Caco-2 (cell line): ENCODE measurements at places on chromosomes 12 and 14.

- DNase-seq, result no peak
Observed at GRCh38 chr14:23877111-23877510, 76.5 kb upstream of the DHRS4 start.

DNA sequence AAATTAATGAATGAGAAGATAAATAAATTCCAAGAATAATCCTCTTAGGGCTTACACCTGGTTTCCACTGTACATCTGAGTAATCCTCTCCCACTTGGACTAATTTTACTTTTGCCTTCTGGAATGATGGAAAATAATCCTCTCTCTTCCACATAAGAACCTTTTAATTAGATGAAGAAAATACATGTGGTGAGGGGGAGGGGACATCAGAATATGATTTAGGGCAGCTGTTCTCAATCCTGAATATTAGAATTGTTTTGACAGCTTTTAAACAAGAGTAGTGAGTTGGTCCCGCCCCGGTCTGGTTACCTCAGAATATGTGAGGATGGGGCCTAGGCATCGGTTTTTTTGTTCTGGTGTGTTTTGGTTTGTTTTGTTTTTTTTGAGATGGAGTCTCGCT is 51.5 kb downstream of the HECTD4 start:
- no peak for DNase-seq

- no peak for DNase-seq
Observed at GRCh38 chr14:22524115-22524783, 64.8 kb downstream of the DAD1 start.

GRCh38 chr12:94203181-94203546 is 54.8 kb downstream of the PLXNC1 start:
- no peak for DNase-seq

DNA sequence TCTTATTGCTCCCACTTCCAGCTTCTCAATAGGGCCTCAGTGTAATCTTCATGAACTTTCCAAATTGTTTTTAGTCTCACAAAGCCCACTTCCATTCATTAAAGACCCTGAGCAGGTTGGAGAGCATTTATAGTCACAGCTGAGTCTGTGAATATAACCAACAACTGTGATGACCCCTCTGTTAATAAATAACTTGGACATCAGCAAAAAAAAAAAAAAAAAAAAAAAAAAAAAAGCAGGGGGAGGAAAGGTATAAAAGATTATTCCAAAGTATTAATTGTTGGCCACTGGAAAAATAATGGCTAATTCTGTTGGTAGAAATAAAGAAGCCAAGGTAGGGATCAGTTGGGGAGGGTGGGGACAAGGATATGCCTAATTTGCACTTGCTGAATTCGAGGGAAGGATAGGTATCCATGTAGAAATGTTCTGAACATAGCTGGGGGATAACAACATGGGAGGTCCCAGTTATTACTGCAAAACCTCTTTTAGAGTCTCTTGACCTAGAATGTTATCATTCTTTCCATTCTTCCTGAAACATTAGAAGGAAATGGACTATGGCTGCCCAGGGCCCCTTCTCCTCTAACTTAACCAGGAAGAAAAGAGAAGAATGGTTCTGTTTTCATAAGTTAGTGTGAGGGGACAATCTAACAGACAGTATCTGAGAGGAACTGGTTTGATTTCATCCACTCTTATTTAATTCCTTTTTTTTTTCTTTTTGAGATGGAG is 56.5 kb downstream of the SAMD4A start:
- no peak for DNase-seq
